ENCODE measurements at places on chromosomes 1 and 21.

DNA sequence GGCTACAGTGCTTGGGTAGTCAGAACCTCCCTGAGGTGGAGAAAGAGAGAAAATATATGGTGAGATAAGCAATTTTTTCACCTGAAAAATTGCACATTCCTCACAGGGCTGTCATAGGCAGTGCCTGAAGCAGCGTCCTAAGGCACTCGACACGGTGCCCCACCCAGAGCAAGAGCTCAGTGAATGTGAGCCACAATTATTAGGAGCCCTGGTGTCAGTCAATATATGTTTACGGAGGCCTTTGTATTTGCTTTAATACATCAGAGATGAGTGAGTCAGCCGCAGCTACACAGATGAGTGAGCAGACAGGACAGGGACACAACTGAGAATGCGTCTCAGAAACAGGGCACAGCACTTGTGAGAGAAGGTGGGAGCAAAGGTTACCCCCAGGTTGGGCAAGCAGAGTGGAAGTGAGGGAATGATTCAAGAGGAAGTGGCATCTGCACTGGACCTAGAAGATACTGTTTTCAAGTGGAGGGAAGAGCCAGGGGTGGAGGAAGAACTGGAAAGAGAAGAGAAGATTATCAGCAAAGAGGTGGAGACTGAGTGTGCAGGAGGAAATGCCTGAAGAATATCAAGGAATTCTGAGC is 5.2 kb upstream of the PIGC start:
- DNase-seq: no peak

DNA sequence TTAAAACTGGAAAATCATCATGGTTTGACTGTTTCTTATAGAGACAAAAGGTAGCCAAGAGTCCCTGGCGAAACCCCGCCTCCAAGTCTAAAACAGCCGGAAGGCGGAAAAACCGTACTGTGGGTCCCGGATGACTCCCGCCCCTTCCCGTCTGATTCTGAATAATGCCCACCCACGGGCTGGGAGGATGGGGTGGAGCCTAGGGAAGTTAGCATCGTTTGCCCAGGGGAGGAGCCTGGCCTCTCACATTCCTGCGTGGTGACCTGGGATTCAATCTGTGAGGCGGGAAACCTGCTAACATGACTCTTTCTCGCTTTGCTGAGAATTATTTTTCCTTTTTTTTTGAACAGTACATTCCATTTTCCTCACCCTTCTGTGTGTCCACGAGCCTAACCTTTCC is 124.9 kb downstream of the KCNK1 start:
- no peak for DNase-seq

DNA sequence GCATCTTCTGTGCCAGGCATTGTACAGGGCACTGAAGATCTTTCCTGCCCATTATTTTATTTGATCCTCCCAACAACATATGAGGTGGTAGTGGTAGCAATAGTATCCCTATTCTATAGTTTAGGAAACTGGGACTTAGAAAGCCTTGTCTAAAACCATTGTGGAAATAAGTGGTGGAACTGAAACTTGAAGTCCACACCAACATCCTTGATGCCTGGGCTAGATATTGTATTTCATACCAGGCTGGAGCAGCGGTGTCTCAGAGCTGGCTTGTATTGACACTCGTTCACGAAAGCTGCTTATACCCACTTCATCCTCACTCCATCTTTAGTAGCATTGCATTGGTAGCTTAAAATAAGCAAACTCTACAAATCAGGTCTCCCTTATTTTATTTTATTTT is 9.7 kb upstream of the CTSS start:
- DNase-seq: no peak

GRCh38 chr1:103002005-103002404 is 106.3 kb downstream of the COL11A1 start:
- no peak for DNase-seq

DNA sequence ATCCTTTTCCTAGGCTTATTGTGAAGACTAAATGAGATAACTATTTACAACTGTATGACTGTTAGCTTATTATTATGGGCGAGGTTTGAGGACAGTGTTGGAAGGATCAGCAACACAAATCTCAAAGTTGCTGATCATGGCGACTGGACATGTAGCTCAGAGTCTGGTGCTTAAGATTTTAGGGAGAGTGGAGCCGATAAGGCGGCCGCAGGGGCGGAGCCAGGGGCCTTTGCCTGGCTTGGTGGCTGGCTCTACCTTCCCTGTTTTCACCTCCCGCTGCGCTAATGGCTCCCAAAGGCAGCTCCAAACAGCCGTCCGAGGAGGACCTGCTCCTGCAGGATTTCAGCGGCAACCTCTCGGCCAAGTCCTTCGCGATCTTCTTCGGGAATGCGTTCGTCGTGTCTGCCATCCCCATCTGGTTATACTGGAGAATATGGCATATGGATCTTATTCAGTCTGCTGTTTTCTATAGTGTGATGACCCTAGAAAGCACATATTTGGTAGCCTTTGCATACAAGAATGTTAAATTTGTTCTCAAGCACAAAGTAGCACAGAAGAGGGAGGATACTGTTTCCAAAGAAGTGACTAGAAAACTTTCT is 45.5 kb downstream of the GIPC2 start:
- DNase-seq: no peak

DNA sequence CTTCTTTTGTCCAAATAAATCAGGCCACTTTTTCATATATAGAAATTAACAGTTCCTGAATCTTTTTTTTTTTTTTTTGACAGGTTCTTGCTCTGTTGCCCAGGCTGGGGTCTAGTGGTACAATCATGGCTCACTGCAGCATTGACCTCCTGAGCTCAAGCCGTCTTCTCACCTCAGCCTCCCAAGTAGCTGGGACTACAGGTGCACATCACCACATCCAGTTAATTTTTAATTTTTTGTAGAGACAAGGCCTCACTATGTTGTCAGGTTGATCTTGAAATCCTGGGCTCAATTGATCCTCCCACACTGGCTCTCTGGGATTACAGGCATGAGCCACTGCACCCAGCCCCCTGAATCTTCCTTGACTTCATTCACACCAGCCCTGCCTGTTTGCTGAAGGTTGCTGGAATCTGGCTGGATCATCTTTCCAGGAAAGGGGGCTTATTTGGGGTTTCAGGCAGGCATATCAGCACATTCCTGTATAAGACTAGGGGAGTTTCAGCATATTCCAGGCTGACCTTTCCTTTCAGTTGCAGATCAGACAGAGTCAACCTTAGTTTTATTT is 78.2 kb upstream of the ARHGAP29 start:
- no peak for DNase-seq

GRCh38 chr1:154859786-154860155 is 10.3 kb downstream of the KCNN3 start:
- no peak for DNase-seq

GRCh38 chr1:67700220-67700619 is 15.2 kb downstream of the GADD45A start:
- no peak for DNase-seq

GRCh38 chr1:27940297-27940696 is 5.5 kb downstream of the SMPDL3B start:
- no peak for DNase-seq

GRCh38 chr1:223702735-223703667 is 9.3 kb upstream of the CAPN2 start:
- DNase-seq: no peak

DNA sequence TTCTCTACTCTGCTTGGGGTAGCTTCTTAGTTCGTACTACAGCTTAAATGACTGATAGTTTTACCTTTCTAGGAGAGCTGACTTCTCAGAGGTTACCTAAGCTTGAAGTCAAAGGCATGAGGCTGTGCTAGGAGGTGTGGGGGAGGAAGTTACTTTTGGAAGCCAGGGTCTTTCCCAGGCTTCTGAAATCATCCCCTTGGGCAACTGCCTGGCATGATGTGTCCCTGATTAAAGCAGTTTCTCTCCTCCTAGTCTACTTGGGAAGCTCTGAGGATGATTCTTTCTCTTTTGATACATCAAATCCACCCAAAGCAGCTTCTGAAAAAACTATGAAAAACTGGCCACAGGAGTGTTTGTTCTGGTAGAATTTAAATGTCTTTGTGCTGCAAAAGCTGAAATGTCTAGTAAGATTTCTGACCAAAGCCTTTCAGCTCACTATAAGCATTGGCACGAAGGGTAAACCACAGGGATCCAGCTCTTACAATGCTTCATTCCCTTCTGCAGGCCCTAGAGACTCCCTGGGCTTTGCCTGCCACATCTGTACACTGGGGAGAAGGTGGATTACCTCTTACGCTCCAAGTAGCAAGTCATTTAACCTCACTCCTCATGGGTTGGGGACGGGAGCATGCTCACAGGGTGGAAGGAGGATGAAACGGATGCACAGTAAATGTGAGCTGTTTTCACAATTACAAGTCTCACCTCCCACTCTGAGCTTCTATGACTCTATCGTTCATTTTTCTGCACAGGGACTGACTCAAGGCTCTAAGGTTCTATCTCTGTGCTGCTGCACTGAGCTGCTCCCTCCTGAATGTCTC is 59.6 kb downstream of the RUNX1 start:
- no peak for DNase-seq

DNA sequence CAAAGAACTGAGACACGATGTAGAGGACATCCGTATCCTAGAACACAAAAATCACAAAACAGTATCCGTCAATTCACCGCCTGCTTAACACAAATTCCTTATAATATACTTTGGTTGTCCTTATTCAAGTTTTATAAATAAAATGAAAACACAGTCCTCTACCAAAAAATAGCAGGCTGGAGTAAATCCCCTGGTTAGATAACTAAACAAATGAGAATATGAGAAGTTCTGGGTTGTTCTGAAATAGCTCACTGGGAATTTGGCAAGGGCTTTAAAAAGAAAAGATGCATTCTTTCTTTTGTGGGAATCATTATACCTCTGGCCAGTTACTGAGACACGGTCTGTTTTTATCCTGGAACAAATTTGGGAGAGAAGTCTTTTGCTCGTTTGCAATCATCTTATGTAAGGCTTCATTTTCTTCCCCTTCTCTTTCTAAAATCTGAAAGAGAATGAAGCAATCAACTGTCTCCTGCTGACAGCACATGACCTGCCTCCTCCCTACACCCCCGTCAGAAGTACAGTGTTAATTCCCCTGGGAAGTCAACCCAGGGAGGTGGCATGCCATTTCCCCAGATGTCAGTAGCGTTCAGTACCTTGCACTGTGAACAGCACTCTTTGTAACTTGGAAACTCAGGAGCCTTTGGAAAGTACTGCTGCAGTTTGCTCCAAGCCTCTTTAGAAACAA is 37.1 kb upstream of the RAP1GAP start:
- DNase-seq: peak; percentile 4

GRCh38 chr21:26490771-26491170 is 82.3 kb downstream of the CYYR1 start:
- no peak for DNase-seq

GRCh38 chr1:115073298-115074087 is 15.8 kb downstream of the TSPAN2 start:
- DNase-seq: no peak

DNA sequence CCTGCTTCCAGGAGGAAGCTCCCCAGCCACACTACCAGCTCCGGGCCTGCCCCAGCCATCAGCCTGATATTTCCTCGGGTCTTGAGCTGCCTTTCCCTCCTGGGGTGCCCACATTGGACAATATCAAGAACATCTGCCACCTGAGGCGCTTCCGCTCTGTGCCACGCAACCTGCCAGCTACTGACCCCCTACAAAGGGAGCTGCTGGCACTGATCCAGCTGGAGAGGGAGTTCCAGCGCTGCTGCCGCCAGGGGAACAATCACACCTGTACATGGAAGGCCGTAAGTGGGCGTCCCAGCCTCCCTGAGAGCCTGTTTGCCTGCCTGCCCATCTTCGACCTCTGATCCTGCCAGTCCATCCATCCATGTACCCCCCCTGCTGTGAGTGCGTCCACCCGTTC is 3.6 kb downstream of the ECM1 start:
- DNase-seq: no peak

DNA sequence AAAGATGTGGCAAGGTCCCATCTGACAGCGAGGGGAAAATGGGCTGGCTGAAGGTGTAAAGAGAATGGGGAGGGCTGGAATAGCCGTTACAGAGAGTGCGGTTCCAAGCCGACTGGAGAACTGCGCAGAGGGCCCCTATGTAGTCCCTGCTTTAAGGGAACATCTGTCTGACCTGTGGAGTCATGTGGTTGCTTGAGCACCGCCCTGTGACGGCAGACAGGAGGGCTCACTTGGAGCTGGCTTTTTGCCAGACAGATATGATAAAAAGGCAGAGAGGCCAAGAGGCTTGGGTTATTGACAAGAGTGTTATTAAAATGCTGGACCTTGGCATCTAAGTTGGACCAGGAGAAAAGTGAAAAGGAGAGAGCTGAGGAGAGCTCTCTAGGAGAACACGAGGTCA is 5.9 kb upstream of the PTPRF start:
- DNase-seq: no peak

- DNase-seq: peak; percentile 37
Measured at GRCh38 chr1:41662765-41663437, 178.4 kb upstream of the EDN2 start.

GRCh38 chr21:30943243-30943642 is 61.9 kb upstream of the KRTAP11-1 start:
- DNase-seq: no peak

DNA sequence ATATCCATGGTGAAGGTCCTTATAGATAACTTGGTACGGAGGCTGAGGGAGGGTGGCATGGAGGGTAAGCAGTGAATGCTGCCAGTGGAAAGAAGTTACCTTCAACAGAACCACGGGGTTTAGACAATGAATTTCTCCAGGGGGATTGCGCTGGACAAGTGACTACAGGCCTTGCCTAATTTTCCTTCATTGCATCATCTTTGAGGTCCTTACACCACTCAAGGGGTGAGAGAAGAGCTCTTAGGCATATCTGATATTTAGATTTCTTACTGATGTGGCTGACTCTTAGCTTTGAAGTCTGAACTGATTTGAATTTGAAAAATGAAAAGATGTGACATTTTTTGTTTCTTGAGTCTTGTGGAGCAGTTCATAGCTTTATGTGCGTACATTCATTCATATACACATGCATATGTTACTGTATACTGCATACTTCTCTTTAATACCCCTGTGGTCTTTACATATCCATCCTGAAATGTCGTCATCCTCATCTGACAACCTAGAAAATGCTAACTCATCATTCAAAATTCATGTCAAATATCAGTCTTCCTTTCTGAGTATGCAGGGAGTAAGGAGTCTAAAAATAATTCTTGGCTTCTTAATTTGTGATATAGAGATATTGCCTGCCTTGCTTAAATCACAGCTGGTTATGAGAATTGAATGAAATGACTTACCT is 63.6 kb downstream of the DNM3 start:
- no peak for DNase-seq

DNA sequence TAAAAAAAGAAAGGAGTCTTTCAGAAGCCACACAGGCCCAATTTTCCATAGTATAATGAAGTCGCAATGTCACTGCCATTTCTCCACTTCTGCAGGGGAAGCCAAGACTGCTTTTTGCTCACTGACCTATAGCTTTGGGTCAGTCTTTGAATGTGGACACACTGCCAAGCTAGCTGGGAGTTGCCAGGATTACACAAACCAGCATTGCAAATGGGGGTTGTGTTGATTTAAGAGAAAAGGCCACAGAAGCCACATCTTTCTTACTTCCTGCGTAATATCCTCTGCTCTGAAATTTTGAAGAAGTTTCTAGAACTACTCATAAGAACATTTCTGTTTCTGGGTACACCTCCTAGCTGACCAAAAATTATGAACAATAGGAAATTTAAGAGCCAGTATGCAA is 45.8 kb upstream of the SAMSN1 start:
- no peak for DNase-seq

- no peak for DNase-seq
Measured at GRCh38 chr1:198119906-198120305, 36.9 kb upstream of the NEK7 start.

Measured in BJ (cell line).